ENCODE measurements at places on chromosomes 16 and 17.

DNA sequence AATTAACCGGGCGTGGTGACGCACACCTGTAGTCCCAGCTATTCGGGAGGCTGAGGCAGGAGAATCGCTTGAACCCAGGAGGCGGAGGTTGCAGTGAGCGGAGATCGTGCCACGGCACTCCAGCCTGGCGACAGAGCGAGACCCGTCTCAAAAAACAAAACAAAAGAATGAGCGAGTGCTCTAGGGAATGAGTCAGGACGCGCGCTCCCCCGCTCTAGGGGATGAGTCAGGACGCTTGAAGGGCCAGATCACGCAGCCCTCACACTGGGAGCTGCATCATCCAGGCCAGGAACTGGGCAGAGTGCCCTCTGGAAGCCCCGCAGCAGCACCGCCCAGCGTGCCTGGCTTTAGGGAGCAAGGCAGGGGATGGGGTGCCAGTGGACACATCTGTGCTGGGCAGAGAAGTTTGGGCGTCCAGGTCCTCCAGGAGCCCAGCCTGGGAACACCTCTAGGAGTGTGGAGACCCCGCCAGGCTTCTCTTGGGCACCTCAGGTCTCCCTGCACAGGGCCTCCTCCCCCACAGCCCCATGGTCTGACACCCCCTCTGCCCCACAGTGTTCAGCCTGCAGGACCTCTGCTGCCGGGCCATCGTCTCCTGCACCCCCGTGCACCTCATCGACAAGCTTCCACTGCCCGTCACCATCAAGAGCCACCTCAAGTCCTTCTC lies 3.9 kb upstream of the WFIKKN1 start:
- no peak for DNase-seq

GRCh38 chr17:65195716-65196115 lies 58.5 kb downstream of the RGS9 start:
- no peak for DNase-seq

DNA sequence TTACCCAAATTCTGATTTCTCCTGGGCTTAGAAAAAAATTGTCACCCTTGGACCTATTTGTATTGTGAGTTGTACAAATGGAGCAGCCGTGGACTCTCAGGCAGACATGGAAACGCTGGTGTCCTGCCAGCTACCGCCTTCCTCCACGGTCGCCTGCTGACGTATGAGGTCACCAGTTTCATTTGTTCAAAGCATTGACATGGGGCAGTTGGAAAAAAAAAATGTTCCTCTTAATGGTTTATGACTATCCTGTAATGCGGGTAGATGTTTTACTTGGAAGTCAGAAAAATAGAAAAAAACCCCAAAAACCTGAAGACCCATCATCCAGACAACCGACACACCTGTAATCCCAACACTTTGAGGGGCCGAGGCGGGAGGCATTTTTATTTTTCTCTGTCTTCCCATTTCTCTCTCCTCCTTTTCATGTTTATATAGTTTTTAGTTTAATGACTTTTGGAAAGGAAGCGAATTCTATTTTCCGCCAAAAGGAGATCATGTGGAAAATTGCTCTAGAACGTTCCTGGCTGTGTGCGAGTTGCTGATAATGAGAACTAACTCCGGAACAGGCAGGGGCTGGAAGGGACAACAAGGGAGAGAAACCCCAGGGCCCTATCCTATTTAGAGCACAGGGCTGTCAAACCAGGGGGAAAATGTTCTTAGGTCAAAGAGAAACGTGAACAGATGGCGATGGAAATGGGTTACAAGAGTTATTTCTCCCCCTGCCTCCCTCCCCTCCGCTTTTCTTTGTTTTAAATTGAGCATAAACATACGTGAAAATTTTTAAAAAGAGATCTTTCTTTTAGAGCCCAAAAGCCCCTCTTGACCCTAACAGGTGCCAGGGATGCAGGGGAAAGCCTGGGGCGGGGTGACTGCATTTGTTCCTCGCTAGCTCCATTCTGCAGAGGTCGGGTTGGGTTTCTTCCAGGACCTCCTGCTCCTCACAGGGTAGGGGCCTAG lies 13.7 kb downstream of the DNAH17 start:
- DNase-seq = no peak

DNA sequence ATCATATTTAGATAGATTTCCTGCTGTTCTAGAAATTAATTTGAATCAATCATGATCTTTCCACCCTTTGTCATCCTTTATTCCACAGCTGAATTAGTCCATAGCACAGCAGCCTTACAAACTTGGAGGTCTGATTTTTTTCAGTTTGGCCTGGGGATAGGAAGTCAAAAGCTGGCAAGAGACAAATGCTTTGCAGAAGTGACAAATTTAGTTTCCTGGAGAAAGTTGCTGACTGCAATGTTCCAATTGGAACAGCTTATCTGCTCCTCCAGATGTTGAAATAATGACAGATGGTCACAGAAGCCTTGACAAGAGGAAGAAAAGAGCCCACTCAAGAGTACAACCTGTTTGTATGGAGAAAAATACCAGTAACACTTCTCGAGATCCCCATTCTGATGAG lies 1276.1 kb upstream of the CDH8 start:
- DNase-seq = no peak

GRCh38 chr17:63646488-63646806 lies 24.2 kb downstream of the MAP3K3 start:
- no peak for DNase-seq

DNA sequence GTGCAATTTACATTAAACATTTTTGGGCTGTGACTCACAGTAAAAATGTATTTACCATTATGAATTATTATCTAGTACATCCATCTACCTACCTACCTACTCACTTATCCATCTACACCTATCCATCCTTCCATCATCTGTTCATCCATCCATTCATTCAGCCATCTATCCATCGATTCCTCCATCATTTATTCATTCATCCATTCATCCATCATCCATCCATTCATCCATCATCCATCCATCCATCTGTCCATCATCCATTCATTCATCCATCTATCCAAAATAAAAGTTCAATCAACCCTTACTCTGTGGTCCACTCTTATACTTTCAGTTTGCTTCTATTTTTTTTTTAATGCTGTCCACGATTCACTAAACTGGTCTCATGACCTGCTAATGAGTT lies 118.4 kb downstream of the NTN1 start:
- DNase-seq = no peak

DNA sequence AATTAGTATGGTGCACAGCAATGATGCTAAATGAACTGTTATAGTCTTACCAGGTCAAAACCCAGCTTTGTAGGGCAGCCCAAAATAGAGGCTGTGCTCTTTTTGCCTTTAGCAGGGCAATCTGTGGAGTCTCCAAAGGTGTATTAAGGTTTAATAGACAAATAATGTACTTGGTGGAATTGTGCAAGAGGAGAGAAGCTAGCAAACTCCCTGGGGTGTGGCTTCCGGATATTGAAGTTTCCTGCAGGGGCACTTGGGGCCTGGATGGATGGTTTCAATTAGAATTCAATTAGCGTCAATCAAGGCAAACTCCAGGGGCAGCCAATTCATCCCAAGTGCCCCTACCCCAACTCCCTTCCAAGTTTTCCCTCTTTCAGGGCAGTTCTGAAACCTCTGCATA lies 285.8 kb downstream of the UTP18 start:
- DNase-seq = no peak

DNA sequence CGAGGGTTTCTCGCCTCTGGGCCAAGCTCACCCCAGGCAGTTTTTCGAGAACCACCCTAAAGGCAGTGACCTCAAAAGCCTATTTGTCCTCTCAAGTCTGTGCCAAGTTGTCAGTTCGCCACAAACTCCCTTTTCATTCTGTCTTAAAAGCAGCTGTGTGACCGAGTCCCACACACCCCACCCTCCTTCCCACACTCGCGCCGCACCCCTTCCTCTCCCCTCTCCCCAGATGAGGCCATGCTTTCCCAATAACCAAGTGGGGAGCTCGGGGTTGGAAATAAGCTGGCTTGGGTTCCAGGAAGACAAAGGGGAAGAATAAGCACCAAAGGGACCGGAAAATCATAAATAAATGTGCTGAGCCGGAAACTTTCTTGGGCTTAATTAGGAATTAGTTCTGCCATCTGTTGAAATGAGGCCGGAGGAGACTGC lies 36.7 kb downstream of the GRIN2C start:
- no peak for DNase-seq

GRCh38 chr16:67499106-67499505 lies 15.8 kb upstream of the AGRP start:
- DNase-seq = no peak

DNA sequence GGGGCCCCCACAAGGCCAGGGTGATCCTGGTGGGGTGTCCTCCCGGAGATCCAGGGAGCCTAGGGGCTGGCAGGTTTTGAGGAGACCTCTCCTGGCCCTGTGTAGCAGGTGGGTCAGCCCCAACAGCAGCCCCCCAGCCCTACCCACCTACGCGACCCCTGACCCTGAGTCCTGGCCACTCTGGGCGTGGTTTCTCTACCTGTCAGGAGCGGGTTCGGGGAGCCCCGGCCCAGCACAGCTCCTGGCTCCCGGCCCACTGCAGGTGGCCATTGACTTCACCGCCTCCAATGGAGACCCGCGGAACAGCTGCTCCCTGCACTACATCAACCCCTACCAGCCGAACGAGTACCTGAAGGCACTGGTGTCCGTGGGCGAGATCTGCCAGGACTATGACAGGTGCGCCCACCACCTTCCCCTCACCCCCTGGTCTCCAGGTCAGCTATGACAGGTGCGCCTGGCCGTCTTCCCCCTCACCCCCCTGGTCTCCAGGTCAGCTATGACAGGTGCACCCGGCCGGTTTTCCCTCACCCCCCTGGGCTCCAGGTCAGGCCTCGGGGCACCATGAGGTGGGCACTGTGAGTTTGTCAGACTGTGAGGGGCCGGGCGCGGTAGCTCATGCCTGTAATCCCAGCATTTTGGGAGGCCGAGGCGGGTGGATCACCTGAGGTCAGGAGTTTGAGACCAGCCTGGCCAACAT lies 13.0 kb downstream of the CPNE7 start:
- no peak for DNase-seq

DNA sequence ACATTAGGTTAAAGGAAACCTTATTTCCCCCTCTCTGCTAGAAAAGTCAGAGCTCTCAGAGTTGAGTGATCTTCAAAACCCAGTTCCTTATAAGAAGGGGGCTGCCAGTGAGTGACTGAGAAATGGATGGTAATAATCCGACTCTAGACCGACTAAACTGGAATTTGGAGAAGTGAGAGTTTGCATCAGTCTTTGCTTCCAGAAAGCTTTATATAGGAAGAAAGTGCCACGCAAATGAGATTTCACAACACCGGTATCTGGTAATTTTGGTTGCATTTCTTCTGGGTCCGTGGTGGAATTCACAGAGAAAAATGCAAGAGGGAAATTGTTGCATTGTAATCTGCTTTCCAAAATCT lies 271.4 kb downstream of the MAF start:
- DNase-seq = no peak

DNA sequence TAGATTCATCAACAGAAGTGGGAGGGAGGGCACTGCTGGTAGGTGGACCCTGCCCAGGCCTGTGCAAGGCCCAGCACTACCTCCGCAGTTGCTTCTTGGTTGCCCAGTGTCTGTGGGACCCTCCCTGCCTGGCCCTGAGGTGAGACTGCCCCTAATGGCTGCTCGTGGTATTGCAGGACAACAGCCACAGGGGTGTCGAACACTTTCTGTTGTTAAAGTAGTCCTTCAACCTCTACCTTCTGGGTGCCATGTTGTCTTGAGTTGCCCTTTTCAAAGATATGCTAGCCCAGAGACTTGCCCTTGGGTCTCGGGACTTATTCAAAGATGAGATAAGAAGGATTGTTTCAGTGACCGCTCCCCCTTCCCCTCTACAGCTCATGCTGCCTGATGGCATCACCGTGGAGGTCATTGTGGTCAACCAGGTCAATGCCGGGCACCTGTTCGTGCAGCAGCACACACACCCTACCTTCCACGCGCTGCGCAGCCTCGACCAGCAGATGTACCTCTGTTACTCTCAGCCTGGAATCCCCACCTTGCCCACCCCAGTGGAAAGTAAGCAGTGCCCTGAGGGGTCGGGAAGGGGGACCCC lies 29.1 kb downstream of the AKAP1 start:
- DNase-seq = peak; percentile 34

GRCh38 chr17:17084941-17085340 lies 42.7 kb downstream of the MPRIP start:
- no peak for DNase-seq
